ENCODE measurements at places on chromosomes 16 and 17. TPM values are rescaled to one million over a fixed set of nuclear protein-coding genes. Genes with fewer than 3 reads are reported as not detected.

The KRT20 gene
- total RNA-seq: not detected

The KRTAP2-3 gene
- total RNA-seq: 11.6 TPM

The GALR2 gene
- total RNA-seq: 0.17 TPM

The JPT2 gene
- total RNA-seq: 226 TPM

The WFDC1 gene
- total RNA-seq: not detected

The GCGR gene
- not detected for total RNA-seq

The SDR42E1 gene
- total RNA-seq: 13.5 TPM

The CAPN15 gene
- total RNA-seq: 54.4 TPM

The IGFBP4 gene
- 67.7 TPM for total RNA-seq

The CSH1 gene
- total RNA-seq: not detected

The PEX12 gene
- 2.0 TPM for total RNA-seq

The TNK1 gene
- 5.4 TPM for total RNA-seq

The CTRB1 gene
- total RNA-seq: not detected
